Ammon's horn (tissue), 1 donor: ENCODE measurements at places on chromosomes 1 and 21.

GRCh38 chr1:165632491-165632890, 1.5 kb downstream of the MGST3 start:
- no peak for DNase-seq

DNA sequence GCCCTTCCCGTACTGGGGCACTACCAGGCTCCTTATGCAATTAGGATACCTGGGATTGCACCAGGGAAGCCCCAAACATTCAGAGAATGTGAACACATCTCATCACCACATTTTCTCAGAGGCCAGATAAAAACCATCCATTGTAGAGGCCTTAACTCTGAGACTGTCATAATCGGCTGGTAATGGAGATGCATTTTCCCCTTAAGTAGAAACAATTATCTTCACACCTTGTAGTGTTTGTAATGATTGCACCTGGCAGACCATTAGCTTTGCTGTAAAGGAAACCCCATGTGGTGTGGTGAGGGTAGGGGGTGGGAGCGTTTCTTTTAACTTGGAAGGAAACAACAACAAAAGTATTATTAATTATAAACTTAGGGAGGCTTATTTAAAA, 90.0 kb upstream of the TLR5 start:
- DNase-seq, result no peak

DNA sequence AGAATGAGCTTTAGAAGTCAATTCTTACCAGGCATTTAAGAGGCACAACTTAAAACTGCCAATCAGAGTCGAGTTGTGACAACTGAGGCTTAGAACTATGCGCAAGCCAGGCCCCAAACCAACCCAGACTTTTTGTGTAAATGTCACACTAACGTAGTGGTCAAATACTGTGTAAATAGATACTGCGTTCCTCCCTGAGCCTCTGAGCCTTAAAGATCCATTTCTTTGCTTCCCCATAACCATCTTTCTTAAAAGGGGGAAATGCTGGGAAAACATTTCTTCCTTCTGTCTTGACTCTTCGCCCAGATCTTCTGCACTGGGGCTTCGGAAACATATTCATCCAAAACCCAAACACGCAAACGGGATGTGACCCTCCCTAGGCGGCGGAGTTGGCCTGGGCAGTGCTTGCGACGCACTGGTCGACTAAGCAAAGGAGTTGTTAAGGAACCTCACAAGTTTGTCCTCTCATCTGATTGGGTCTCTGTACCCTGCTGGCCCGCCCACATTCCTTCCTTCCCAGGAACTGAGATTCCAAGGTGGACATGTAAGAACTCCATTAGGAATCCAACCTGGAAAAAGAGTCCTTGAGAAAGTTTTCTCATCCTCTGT, 2.6 kb downstream of the ADAMTS5 start:
- DNase-seq, result no peak

DNA sequence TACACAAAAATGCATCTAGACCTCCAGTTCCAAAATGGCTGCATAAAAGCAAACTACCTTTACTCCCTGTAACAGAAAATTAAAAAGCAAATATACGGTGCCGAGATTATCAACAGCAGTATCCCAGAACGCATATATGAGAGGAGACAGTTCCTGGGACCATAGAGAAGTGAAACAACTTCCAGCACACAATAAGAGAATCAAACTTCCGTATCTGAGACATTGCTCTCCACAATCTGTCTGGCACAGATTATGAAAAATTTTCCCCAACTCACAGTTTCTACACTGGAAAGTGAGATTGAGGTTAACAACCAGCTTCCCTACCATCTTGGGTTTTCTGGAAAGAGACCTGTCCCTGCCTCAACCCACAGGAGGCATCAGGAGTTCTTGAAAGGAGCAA, 47.2 kb upstream of the ST6GALNAC3 start:
- DNase-seq, result no peak

GRCh38 chr1:17582124-17582774, 42.8 kb downstream of the ARHGEF10L start:
- no peak for DNase-seq
